ENCODE measurements at places on chromosomes 12 and 14.

DNA sequence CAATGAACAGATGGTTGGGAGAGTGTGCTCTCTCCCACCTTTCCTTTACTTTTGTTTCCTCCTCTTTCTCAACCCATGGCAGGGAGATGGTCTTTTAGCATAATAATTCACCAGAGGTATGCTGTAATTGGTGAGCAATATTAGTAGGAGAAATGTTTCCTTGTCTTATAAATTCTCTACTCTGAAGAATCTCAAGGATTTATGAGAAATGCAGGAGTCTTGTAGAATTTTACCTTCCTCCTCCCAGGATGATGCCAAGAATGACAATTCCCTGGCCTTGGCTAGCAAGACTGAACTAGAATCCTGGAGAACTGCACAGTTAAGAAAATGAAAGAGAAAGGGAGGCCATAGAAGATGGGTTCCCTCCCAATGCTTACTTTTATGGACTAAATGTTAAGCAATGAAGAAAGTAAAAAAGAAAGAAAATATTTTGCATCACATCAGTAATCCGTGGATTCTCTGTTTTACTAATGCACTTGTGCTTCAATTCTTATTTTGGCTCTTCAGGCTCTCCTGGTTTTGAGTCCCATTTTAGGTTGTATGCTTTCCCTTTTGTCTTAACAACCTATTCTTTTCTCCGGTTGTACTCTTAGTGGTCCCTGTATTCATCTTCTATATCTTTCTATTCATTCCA lies 192.9 kb upstream of the GARIN6 start:
- no peak for DNase-seq

DNA sequence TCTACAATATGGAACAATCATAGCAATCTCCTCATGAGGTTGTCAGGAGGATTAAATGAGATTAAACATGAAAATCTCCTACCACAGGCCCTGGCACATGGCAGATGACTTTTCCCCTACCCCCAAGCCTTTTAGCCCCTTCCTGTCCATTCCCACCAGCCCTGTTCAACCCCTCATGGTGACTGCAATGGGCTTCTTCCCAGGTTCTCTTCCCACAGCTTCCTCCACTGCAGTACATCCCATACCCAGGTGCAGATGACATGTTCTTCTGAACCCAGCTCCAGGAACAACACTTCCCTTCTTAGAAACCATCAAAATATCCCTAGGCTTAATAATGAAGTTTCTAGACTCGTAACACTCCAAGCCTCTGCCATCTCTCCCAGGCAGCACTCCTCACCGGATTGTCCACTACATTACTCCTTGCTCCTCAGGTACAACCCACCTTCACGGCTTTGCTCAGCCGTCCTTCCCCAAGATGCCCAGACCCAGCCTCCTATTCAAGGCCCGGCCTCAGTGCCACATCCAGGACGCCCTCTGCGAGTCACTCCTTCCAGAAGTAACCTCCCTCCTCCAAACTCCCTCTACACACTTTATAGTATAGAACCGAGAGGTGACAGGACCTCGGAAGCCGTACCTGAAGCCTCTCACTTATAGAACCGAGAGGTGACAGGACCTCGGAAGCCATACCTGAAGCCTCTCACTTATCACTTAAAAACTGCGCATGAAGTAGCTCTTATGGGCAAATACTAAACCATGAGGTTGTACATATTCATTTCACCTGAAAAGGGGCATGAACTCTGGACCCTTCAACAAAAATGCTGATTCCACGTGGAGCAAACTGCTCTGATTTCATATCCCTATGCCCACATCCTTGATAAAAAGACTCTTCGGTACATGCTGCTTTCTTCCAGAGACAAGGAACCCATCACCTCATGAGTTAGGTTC lies 1.5 kb downstream of the CRACR2A start:
- DNase-seq: no peak

DNA sequence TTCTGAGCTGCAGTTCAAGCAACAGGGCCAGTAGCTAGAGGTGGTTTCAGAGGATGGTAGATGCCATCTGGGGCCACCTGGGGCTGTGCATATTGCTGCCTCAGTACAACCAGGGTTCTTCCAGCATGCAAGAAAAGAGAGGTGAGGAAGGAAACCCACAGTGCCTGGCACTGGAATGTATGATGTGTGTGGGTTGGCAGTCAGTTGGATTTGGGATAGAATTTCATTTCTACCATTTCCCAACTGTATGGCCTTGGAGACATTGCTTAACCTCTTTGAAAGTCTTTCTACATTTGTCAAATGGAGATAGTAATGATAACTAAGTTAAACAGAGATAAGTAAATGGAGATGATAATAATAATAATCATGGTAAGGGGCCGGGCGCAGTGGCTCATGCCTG lies 10.2 kb upstream of the LRRC10 start:
- no peak for DNase-seq

GRCh38 chr12:31321186-31321896 lies 4.6 kb downstream of the SINHCAF start:
- no peak for DNase-seq

- DNase-seq: no peak
These were observed 8.9 kb upstream of the PFDN5 start for GRCh38 chr12:53286448-53286847.

- DNase-seq: no peak
These were observed 28.4 kb upstream of the SFSWAP start for GRCh38 chr12:131682510-131682895.

DNA sequence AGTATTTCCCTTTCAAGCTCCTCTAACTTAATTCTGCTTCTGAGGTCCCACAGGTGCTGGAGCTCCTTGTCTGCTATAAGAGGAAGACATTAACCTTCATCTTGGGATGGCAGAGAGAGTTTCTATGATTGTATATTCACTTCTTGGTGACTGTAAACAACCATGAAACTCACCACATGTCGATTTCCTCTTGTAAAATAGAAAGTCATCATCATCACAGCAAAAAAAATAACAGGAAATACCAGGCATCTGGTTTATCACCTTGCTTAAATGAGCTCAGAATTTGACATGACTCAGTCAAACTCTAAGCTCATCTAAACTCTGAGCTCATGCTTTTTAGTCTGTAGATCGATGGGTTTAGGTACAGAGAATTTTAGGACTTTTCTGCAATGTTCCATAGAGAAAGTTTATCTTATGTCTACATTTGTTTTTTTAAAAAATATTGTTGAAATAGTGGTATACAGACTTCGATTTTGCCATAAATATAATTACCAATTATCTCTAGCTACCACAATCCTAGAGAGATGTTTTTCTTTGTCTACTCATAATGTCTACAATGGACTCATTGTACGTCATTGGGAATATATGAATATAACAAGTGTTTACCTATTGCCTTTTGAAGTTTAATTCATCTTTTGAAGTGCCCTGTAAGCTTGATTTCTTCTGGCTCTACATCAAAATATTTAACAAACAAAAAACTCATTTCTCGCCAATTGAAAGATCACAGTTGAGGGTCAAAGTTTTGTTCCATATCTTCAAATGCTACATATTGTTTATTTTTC lies 58.4 kb downstream of the IGF1 start:
- no peak for DNase-seq

DNA sequence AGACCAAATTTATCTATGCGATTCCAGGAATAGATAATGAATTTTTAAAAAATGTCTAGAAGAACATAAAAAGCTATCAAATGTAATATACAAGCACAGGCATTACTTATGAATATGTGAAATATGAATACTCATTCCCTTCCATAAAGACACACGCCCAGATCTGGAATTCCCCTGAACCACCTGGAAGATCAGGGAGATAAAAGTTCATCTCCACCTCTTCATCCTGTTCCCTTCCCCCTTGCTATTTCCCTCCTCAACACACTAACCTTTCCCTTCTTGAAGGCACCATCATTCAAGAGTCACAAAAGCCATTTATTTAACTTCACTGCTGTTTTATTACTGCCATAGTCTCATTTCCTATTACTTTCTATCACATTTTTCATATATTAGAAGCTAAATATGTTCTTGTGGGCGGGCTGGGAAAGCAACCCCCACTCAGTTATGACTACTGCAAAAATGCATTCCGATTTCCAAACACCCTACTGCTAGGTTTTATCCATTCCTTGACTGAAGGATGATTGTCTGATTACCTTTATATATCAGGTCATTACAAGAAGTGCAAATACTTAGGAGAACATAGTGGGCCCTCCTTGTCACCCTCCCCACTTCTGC lies 16.1 kb downstream of the FGD6 start:
- no peak for DNase-seq

DNA sequence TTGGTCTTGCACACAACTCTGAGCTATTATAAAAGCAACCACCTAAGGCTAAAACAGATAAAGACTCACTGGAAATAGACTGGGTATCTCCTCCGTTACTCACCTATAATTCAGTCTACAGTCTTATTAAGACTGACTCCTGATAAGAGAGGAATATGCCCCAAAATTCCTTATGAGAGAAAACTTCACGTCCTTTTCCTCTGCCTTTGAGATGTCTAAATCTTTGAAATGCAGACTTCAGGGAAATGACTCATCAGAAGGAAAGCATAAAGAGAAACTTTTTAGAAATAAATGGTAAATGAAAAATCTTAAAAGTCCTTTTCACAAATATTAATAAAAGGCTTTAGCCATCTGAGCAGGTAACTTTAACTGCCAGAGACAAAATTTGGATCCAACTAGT lies 187.5 kb upstream of the RTL1 start:
- DNase-seq: no peak

GRCh38 chr12:19125325-19125724 lies 4.2 kb upstream of the PLEKHA5 start:
- no peak for DNase-seq

- DNase-seq: no peak
These were observed 127.1 kb downstream of the ITPR2 start for GRCh38 chr12:26705851-26706250.

DNA sequence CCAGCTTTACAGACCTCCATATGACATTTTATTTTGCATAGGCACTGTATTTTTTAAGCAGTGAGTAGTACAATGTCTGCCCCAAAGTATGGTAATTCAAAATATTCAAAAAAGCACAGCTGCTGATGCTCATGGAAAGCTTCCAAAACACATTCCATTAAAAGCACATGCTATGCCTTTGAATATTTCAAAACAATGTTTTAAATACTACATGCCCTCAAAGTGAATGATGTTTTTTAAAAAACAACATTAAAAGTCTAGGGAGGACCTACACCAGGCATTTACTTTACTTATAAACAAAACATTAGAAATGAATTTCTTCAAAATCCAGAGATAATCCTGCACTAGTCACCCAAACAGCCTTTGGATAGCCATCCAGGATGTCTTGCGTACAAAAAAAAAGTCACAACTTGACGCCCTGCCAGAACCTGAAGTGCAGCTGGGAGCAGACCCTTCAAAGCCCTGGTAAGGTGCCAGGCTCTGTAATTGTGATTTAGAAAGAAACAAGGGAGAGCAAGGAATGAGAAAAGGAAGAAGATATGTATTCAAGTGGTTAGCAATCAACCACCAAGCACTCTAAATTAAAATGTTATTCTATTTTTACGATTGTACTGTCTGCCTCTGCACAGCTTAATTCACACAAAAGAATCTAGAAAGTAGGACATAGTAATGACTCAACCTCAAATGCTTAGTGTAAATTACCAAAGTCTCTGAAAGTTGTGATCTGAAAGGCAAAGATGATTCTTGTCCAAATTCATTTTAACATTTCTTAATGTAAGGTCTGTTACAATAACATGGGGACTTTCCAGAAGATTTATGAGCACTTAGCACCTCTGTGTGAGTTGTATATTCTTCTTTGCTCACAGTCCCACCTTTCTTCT lies 31.9 kb downstream of the CEP83 start:
- peak; percentile 56 for DNase-seq

- DNase-seq: no peak
These were observed 147.4 kb downstream of the BCL11B start for GRCh38 chr14:99124482-99125105.

- no peak for DNase-seq
These were observed 501.5 kb upstream of the TBX3 start for GRCh38 chr12:115185506-115185905.

- DNase-seq: no peak
These were observed 456.9 kb upstream of the SYT1 start for GRCh38 chr12:78407722-78408121.

- DNase-seq: no peak
These were observed 38.2 kb upstream of the TDRD9 start for GRCh38 chr14:103890052-103890371.

- no peak for DNase-seq
These were observed 50.4 kb downstream of the GCH1 start for GRCh38 chr14:54852215-54852614.

GRCh38 chr14:74444866-74445265 lies 18.9 kb upstream of the SYNDIG1L start:
- DNase-seq: no peak

GRCh38 chr14:50736932-50737419 lies 68.9 kb upstream of the SAV1 start:
- no peak for DNase-seq

DNA sequence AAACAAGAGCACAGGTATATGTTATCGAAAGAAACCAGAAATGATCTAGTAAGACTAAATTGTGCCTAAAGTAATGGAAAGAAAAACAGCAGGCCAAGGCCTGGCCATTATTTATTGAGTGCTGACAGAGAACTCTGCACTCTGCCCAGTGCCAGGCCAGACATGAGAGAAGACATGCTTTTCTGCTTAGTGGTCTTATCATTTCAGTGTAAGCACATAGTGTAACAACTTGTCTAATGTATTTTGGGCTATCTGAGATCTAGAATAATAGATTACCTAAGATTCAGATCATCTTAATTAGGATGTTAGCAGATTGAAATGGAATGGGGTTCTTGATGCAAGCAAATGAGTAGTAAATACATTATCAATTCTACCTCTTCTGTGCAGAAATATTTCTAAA lies 278.3 kb downstream of the AKAP6 start:
- DNase-seq: no peak

DNA sequence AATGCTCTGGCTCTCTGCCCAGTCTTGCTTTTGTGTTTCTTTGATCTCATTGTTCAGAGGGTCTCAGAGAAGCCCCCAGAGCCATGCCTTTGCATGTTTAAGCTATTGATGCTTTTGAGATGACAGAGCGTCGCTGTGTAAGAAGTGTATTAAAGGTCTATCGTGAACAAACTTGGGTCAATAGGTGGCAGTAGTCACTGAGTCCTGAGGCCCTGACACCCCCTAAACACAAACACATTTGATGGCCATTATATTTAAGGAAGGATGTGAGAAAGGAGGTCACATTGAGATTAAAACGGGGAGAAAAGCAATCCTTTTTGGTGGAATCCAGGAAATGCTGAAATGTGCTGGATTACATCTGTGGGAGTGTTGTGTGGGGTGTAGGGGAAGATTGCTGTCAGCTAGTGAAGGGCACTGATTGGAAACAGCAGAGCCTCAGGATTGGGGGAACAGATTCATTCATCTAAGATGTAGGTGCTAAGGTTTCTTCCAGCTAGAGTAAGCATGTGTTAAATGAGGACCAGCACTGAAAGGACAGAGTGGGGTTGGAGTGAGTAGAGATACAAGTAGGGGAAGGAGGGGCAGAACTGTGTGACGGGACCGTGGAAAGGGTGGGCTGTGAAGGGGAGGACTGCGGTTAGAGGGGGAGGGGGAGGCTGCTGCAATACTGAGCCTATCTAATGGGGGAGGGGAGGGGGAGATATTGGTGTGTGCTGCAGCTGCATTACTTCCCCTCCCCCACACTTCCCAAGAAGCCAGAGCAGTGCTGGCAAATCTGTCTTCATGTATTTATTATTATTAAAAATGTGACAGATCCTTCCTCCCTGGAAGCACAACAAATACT lies 12.7 kb downstream of the NGDN start:
- no peak for DNase-seq
